Activated T-helper 1 cell treated with anti-CD3 and anti-CD28 coated beads, Interleukin-2, amount 50 U/mL, for 16 hours (primary cell): ENCODE measurements at places on chromosomes 3 and 15.

DNA sequence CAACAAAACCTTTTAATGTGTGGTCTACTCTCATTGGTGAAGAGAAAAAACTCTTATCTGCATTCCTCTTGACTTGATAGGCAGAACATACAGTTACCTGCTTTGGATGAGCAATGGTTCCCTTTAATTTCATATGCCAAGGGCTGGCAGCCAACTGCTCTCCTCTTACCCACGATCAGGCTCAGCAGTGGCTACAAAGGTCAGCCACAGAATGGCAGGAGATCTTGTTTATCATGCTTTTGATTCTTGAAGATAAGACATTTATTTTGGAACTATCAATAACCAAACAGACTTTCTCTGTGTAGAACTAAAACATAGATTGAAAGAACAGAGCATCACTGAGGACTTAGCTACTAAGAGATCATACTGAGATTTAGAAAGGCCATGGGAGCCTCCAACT is 6.1 kb upstream of the IREB2 start:
- no peak for DNase-seq

DNA sequence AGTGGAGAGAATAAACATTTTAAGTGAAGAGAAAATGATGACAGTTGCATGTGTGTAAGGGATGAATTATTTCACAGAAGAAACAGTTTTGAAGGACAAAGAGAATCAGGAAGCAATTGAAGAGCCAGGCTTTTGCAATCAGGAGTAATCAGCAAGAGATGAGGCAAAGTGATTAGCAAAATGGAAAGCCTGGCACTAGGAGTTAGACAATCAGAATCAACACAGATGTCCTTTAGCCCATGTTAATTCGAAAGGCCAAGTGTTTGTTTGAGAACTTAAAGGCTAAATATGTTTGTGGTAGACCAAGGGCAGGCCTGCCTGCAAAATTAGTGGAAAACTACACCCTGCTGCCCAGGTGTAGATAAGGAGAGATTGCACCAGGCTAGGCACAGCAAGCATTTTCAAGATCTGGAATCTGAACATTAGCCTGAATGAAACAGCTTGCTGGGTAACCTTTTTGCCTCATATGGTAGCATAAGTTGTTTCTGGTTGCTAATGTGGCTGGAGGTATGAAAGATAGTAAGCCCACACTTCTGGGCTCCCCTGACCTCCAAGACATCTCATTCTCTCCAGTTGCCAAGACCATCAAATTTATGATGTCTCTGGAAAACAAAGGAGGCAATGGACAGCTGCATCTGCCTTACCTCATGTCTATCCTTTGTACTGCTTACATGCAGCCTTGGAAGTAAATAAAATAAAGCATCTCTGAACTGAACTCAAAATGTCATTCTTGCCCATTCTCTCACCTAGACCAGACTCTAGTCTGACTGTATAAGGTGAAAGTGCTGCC is 22.0 kb upstream of the LEKR1 start:
- no peak for DNase-seq

- DNase-seq: no peak
These were observed 11.8 kb downstream of the PLXNA1 start for GRCh38 chr3:126994661-126995245.

GRCh38 chr3:100710261-100710968 is 1.1 kb downstream of the TFG start:
- peak; percentile 43 for DNase-seq

DNA sequence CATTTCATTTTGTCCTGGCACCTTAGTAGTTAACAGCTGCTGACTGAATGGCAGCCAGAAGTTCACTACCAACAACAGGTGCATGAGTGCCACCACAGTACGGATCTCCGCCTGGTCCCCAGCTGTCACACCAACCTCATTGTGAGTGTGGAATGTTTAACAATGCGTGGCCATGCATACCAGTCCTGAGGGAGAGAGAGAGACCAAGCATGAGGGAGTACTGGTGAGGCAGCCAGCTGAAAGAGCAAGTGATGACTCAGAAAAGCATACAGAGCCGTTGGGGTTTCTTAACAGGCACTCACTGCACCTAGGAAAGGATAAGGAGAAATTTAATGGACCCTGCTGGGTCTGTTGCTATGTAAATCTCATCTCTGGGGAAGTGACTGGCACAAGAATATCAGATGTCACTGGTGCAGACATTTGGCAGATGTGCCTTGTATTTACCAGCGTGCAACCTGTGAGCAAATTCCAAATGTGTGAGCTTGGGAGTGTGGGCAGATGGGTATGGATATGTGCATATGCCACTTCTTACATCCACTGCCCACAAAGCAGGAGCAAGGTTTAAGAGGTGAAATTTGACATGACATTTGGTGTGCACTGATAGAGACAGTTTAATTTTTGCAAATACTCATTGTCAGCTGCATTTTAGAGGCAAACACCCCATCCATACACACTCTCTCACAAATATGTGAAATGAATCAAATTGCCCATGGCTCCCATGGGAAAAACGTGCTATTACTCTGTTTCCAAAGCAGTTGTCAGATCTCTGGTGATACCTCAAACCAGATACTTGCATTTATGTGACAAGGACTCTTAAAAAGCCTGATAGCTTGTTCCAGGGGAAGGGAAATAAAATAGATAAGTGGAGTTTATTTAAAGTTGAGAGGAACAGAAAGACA is 245.2 kb upstream of the ARPP21 start:
- no peak for DNase-seq

GRCh38 chr3:183734750-183735494 is 37.3 kb downstream of the YEATS2 start:
- no peak for DNase-seq

DNA sequence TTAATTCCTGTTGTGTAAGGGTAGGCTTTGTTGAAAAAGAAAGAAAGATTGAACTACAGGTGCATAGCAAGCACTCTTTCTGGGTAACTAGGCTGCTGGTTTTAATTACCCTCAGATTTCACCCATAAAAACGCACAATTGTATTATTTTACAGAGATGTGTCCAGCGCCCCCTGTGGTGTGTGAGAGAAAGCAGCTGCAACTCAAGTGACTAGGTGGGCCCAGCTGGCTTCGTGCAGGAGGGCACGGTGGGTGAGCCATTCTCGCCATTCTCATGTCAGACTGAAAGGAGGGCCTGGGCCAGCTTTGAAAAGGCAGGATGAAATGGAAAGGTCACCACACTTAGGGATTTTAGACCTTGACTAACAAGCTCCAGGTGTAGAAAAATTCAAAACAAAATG is 122.6 kb downstream of the LRIG1 start:
- DNase-seq: peak; percentile 26

GRCh38 chr3:101780661-101781060 is 1.6 kb downstream of the NXPE3 start:
- no peak for DNase-seq

- DNase-seq: no peak
These were observed 101.8 kb downstream of the TPRA1 start for GRCh38 chr3:127488740-127489139.

DNA sequence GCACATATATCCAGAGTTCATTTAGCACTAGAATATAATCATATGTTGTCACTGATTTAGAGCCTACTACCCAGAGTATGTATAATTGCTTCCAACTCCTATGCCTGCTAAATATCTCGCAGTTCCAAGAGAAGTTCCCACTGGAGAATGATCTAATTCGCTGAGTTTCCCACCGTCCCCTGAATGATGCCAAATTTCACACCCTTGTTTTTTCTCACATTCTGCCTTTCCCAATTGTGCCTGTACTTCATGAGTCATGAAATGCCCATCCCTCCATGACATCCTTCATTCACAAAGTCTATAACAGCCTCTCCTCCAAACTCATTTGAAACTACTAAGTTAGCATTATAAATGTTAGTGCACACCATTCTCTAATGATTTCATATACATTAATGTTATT is 177.2 kb downstream of the CBLB start:
- no peak for DNase-seq

GRCh38 chr15:93066834-93067648 is 22.0 kb downstream of the RGMA start:
- no peak for DNase-seq

DNA sequence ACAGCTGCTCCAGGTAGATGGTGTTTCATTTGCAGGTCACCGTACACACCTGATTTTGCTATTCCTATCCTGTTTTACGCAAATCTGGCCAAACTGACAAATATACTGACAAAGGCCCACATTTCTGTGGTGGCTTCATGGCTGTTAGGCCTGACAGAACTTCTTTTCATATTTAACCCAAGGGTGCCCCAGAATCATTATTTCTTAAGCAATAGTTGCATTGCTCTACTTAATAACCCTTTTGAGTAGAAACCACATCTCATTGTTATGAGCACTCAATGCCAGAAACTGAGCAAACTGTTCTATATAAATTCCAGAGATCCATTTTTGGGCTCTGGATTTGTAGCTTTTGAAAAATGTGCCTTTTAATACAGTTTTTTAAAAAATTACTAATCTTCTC is 19.4 kb downstream of the ASTE1 start:
- no peak for DNase-seq

GRCh38 chr3:60294181-60294580 is 957.1 kb downstream of the FHIT start:
- DNase-seq: no peak

DNA sequence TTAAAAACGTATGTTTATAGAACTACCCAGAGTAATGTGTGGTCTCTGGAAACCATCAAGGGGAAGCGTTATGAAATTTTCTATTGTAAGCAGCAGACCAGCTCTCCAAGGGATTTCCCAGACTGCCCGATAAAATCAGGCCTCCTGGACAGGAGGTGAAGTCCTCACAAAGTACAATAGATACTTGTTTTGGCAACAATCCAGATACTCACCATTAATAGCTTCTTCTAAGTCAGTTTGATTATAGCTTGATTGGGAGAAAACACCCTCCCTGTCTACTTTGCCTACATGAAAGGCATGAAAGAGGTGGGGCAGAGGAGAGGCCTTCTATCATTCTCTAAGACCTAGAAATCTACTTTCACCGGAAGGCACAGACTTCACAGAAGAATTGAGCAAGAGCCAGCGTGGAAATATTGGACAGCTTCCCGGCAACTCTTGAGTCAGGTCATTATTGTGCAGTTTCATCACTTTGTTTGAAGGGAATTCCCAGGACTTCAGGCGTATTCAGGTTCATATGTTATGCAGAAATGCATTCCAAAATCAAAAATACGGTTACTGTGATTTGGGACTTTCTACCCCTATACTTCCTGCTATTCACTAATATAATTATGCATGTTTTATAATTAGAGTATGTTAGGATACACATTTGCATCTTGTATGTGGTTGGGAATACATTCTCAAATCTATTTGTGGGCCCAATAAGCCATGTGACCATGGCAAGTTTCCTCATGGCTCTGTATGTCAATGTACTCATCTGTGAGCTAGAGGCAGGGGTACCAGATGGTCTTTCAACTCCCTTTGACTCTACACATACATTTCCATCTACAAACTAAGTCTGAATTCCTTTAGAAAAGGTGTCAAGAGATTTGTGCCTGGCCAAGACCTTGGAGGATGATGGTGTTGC is 103.5 kb downstream of the CD47 start:
- DNase-seq: no peak

- no peak for DNase-seq
These were observed 705 bp downstream of the NIPA2 start for GRCh38 chr15:22839046-22839695.

DNA sequence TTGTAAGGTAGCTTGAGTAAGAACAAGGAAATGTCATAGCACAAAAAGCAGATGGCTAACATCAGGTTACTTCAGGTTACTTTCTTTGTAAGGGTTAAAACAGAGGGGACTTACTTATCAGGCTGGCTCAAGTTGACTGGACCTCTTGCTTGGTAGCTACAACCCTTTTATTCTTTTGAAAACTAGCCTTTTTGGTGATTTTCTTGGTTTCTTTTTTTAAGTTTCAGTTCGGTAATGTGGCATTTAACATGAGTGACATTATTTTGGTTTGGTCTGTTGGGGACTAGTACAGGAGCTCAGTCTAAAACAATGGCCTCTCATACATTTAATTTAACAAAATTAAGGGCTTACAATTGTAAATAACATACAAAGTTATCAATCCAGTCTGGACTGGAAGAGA is 621.4 kb downstream of the OTOL1 start:
- DNase-seq: no peak

DNA sequence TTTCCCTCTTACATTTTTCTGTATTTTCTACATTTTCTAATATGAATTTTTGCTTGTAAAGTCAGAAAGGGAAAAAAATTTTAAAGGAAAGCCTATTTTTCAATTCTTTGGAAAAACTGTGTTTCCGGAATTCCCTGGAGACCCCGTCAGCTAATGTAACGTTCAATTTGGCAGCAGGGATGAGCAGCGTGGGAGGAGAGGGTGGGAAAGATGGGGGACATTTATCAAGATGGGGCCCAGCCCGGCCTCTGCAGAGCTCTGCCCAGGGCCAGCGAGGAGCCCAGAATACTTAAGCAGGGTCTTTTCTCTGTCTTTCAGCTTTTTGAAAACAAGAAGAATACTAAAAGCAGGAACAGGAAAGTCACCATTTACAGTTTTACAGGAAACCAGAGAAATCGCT is 129.0 kb downstream of the LRRK1 start:
- no peak for DNase-seq

DNA sequence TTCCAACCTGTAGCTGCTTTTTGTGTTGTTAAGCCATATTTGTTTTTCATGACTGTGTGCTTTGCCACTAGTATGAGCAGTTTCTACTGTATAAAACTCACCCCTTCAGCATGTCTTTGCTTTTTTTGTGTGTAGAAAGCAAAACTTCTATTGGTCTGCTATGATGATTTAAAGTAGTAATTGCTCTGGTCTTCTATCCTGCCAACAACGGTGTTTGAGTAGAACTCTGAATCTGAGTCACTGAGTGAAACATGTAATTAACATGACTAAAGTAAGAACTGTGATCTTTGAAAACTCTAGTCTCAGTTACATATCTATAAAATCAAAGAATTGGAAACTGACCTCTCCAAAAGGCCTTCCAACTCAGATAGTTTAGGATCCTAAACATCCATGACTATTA is 133.6 kb downstream of the TPRG1 start:
- DNase-seq: no peak

GRCh38 chr3:37290551-37290950 is 116.2 kb upstream of the LRRFIP2 start:
- DNase-seq: no peak

- no peak for DNase-seq
These were observed 10.0 kb downstream of the EIF2B5 start for GRCh38 chr3:184145111-184145524.

DNA sequence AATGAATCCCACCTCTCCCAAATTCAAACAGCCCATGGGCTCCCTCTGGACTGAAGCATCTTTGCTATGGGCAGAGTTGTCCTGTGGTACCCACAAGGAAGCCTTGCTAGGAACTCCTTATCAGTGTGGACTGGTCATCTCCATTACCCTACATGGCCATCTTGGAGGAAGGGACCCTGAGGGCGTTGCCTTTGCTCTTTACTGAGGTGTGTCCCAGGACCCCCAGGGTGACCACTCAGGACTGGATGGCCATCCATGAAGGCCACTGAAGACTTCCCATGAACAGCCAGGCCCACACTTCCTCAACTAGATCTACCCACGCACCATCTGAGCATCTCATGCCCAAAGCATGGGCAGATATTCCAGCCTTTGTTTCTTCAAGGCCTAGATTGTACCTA is 20.0 kb downstream of the RTP3 start:
- DNase-seq: no peak
